Stimulated activated CD8-positive, alpha-beta memory T cell treated with anti-CD3 and anti-CD28 coated beads, Interleukin-2, amount 100 ng/mL, for 48 hours (primary cell): ENCODE measurements at places on chromosomes 11 and 22.
A peak's percentile ranks its signal among the peaks of the same experiment; 100 is the strongest.

DNA sequence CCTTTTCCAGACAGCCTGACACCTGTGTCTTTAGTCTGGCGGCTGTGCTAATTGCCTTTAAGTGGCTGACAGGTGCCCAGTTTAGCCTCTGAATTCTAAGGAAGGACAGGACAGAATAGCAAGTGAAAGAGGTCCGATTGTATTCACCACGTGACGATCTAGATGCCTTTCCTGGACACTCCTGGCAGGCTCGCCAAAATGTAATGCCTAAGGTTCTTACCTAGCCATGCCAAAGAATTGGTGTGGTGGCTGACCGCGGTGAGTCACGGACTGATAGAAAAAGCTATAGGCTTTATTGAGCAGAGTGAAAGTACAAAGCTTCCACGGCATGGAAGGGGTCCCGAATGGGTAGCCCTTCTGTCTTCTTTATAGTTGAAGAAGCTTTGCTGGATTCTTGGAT lies 26.7 kb downstream of the ANKRD42 start:
- DNase-seq: no peak

DNA sequence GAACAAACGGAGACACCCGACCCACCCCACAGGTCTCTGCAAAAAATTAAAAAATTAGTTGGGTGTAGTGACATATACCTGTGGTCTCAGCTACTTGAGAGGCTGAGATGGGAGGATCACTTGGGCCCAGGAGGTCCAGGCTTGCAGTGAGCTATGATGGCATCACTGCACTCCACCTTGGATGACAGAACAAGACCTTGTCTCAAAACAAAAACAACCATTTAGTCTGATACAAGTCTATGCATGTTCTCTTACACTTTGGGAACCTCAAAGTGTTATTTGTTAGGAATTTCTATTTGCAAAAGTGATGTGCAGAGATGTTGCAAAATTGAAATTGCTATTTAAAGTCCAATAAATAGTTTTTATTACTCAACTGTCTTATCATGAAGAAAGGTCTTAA lies 14.3 kb downstream of the ATG13 start:
- DNase-seq: no peak

DNA sequence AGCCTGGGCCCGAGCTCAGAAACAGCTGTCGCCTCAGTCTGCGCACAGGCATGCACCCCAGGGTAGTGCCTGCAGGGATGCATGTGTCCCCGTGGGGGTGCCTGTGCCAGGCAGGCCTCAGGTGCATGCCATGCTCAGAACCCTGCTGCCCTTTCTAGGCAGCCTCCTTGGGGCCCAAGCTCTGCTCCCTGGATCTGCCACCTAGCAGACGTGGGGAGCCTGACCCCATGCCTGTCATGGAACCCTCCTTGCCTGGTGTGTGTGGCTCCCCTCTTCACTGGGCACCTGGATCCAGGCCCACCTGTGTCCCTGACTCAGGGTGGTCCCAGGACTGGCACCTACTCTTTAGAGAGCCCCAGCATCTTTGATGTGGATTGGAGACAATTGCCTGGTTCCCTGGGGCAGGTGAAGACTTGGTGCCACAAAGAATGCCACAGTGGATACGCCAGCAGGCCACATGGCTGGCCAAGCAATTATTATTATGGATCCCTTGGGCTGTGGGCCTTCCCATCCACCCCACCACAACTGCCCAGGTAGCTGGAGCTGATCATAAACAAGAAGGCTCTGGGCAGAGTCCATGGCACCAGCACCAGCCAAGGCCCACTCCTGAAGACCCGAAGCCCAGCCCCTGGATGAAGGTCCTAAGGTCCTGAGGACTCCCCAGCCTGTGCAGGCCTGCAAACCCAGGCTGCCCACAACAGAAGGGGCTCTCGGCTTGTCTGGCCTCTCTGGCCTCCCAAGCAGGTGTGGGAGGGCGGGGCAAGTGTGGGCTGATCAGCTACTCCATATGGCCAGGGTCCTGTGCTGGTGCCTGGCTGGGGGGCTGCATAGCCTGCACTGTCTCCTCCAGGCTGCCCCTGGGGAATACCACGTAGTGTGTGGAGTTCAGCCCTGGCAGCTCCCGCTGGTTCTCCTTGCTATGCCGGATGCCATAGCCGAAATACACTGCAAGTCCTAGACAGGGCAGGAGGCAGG lies 3.8 kb downstream of the SLC7A4 start:
- no peak for DNase-seq

- DNase-seq: no peak
Measured at GRCh38 chr11:59151761-59152160, 9.1 kb downstream of the FAM111A start.

- DNase-seq: peak; percentile 75
Measured at GRCh38 chr11:72812967-72813739, 1.1 kb upstream of the ATG16L2 start.

DNA sequence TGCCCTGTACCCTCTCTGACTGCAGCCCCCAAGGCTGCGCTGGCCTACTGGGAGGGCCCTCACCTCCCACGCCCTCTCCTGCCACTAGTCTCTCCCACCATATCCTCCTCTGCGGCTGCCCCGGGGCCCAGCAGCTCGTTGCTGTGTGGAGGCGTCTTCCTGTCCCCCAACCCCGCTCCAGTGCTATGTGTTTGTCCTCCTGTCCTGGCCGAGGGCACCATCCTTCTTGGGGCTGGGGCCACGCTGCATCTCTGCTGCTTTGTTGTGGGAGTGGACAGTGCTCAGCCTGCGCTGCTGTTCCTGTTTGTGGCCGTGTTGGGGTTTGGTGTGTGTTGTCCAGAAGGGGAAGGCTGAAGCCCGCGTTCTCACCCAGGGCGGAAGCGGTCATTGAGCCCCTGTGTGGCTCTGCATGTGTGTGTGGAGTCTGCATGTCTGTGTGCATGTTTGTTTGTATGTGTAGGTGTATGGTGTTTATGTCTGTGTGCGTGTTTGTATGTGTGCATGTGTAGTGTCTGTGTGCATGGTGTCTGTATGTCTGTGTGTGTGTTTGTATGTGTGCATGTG lies 15.7 kb downstream of the TPCN2 start:
- DNase-seq: no peak

GRCh38 chr11:17730608-17731462 lies 3.7 kb upstream of the KCNC1 start:
- DNase-seq: peak; percentile 54

- no peak for DNase-seq
Measured at GRCh38 chr11:1202154-1202775, 20.6 kb upstream of the MUC5B start.

GRCh38 chr22:29475550-29475949 lies 4.5 kb upstream of the NEFH start:
- no peak for DNase-seq

GRCh38 chr22:27697888-27698287 lies 103.7 kb downstream of the MN1 start:
- DNase-seq: no peak

DNA sequence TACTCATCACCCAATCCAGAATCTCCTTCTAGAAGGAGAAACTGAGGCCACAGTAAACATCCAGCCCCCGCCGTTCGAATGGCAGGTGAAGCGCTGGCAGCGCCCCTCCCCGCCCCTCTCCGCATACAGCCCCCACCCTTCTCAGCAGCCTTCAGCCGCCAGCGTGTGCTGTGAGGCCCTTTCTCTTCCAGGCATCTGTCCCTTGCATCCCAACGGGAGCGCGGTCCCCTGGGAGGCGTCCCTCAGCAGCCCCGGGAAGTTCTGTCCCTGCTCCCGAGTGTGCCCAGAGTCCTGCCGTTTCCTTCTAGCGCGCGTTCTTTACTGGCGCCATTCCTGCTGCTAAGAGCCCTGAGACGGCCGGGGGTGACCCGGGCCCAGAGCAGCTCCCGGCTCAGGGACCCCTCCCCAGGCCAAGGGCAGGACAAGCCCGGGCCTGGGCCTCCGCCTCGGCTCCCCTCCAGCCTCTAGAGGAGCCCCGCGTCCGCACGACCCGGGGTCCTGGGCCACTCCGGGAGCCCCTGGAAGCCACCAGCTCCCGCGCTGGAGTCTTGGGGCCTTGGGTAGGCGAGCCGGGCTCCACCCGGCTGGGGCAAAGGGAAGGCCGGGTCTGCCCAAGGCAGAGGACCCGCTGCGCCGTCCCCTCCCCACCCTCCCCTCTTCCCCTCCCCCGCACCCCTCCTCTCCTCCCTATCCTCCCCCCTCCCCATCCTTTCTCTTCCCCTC lies 450.4 kb downstream of the OPCML start:
- no peak for DNase-seq

DNA sequence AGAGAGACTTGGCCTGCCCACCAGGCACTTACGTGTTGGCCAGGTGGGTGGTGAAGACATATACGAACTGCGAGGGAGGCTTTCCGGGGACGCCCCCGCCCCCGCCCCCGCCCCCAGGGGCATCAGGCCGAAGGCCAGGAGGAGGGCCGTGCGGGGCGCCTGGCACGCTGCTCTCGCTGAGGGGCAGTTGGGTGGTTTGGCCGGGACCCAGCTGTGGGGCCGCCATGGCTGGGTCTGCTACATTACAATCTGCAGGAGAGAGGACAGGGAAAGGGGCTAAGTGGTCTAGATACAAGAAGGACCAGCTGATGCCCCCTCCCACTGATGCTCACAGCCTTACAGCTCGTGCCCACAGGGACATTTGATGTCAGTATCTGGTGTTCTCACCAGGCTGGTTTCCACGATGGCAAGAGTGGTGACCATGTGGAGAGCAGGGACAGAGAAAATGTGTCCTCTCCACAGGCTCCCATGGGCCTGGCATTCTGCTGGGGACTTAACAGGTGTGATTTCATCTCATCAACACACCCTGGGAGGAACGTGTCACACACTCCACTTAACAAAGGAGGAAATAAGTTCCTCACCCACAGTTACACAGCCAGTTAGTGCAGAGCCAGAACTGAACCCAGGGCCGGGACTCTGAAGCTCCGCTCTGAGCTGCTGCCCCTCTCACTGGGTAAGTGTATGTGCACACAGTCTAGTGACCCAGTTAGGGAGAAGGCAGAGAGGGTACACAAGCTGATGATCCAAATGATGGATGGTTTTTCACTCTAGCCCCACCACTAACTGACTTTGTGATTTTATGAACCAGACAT lies 19.7 kb downstream of the CXCR5 start:
- no peak for DNase-seq

- no peak for DNase-seq
Measured at GRCh38 chr22:24170188-24170587, 11.1 kb upstream of the SUSD2 start.

- DNase-seq: no peak
Measured at GRCh38 chr11:94151903-94152677, 23.4 kb downstream of the PANX1 start.

DNA sequence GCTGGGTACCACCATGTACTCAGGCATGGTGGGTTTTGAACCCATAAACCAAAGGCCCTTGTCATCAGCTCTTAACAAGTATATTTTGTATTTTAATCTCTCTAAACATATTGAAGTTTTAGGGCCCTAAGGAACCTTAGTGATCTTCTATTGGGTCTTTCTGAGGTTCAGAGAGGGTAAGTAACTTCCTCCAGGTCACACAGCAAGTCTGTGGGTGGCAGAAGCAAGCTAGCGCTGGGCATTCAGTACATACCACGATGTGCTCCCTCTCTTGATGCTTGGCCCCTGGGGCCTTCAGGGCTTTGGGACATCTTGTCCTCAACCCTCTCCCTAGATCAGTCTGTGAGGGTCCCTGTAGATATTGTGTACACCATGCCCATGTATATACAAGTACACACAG lies 12.7 kb downstream of the RASD2 start:
- no peak for DNase-seq

DNA sequence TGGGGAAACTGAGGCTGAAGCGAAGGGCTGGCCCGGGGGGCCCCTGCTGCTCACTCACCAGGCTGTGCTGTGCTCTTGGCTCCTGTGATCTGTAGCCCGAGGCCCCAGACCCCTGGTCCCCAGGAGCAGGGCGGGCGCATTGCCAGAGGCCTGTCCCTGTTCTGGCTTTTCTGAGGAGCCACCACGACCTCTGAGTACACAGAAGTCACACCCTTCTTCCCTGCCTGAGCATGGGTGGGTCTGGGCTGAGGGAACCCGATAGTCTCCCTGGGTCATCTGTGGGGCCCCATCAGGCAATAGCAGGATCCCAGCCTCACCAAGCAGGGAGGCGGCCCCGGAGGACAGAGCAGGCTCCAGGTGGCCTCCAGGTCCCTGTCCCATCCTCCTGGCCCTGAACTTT lies 5.1 kb downstream of the CASTOR1 start:
- DNase-seq: no peak
